Cardiac fibroblast (primary cell): ENCODE measurements at places on chromosomes 7 and 10.
A peak's percentile ranks its signal among the peaks of the same experiment; 100 is the strongest.

DNA sequence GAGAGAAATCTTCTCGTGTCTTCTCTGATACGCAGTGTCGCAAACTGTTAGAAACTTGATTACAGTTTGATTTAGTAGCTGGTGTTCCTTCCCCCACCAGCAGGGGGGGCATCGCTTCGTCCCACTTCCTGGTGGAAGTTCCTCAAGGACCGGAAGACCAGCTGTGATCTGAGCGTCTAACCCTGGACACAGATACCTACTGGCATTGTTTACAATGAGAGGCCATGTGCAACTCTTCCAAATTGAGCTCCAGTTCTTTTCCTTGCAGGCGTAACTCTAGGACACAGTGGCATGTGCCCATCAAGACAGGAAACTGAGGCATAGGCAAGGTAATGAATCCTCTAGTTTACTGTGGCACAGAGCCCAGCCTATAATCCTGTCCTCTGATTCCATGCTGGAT is 219.0 kb downstream of the CCDC3 start:
- DNase-seq: peak; percentile 37

GRCh38 chr10:121481180-121481579 is 117.1 kb downstream of the FGFR2 start:
- peak; percentile 10 for DNase-seq

- no peak for DNase-seq
These were observed 194.0 kb downstream of the AHR start for GRCh38 chr7:17492437-17492836.

- DNase-seq: no peak
These were observed 284.9 kb upstream of the PLXDC2 start for GRCh38 chr10:19531324-19531723.

- DNase-seq: no peak
These were observed 85.2 kb upstream of the NPVF start for GRCh38 chr7:25313526-25313925.

GRCh38 chr10:77593771-77594470 is 43.7 kb downstream of the KCNMA1 start:
- DNase-seq: no peak

DNA sequence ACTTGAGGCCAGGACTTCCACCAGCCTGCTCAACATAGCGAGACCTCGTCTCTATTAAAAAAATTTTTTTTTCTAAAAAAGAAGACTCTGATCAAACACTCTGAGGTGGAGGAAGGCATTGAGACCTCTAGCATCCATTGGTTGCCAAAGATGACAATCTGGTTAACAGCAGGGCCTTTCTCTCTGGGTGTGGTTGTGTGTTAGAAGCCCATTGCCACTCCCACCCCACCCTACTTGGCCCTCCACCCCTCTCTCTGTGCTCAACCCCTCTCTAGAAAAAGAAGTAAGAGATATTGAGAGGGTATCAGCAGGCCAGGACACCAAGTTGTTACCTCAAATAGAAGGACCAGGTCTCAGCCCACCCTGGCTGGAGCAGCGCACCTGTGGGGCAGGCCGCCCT is 57.4 kb upstream of the MXI1 start:
- no peak for DNase-seq

DNA sequence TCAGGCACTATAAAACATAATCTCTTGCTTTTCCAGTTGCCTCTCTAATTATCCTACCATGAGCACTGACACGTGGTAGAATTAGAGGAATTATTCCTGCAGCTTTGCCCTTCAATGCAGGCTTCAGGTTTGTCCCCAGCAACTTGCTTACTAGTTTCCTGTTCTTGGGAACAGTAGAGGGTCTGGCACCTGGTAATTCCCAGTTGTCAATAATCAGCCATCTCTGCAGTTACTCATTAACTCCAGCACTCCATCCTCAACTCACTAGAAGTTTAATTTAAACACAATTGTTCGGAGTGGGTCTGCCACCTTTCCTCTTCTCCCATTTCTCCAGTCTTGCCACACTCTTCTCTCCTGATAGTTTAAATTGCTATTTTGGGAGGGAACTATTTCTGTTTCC is 324.3 kb upstream of the KIAA1217 start:
- no peak for DNase-seq

- no peak for DNase-seq
These were observed 12.3 kb upstream of the CTBP2 start for GRCh38 chr10:125172694-125173093.

DNA sequence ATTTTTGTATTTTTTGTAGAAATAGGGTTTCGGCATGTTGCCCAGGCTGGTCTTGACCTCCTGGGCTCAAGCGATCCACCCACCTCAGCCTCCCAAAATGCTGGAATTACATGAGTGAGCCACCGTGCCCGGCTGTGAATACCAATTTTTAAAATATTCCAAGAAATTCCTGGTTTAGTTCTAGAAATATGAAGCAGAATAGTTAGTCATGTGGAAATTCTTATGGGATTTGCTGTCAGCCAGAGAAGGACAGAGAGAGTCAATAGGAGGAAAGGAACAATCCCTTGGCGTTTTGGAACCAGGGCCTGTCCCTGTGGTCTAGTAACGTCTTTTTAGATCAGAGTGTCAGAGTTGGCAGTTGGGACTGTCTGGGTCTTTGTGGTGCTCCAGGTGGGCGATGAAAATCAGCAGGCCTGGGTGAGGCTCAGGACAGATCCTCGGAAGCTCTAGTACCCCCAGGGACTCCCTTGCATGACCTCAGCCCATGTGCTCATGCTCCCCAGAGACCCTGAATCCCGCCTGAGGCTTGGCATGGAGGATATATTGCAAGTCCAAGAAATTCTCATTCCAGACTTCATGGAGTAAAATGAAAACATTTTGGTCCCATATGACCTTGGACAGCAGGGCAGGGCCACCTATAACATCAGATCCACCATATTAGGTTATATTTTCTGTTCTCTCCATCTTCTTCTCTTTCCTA is 7.8 kb downstream of the NODAL start:
- DNase-seq: peak; percentile 49

DNA sequence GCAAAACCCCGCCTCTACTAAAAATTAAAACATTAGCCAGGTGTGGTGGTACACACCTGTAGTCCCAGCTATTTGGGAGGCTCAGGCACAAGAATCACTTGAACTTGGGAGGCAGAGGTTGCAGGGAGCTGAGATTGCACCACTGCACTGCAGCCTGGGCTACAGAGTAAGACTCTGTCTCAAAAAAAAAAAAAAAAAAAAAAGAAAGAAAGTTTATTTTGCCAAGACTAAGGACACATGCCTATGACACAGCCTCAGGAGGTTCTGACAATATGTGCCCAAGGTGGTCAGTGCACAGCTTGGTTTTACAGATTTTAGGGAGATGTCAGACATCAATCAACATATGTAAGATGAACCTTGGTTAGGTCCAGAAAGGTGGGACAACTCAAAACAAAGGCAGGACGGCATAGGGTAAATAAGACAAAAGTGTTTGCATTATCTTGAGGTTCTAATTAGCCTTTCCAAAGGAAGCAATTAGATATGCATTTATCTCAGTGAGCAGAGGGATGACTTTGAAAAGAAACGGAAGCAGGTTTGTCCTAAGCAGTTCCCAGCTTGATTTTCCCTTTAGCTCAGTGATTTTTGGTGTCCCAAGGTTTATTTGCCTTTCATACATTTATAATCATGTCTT is 20.7 kb upstream of the OTUD1 start:
- DNase-seq: no peak

DNA sequence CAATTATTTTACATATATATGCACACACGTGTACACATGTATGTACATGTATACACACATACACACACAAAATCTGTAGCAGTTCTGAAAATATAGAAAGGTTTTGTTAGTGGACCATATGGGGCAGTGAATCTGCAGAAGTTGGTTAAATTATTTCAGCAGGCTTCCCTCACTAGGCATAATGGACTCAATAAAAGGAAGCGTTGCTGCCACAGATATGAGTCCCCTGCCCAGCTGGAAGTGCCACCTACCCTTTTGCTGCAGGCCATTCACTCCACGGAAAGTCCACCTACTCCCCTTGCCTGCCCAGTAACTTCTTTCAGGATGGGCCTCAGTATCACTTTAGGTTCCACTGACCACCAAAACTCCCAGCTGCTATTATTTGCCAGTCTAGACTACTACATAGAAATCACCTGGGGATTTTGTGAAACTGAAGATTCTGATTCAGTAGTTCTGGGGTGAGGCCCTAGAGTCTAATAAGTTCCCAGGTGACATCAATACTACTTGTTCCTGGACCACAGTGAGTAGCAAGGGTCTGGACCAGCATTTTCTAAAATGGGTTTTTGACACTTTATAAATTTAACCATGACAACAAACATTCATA is 29.3 kb upstream of the CROT start:
- no peak for DNase-seq

GRCh38 chr7:128190051-128190647 is 50.9 kb upstream of the LEP start:
- no peak for DNase-seq

- DNase-seq: no peak
These were observed 17.6 kb downstream of the ANXA11 start for GRCh38 chr10:80187465-80188409.

GRCh38 chr10:75431180-75432111 is at the start of gene LRMDA:
Gene LRMDA, plus strand, starts transcription at chr10:75431624.
- peak; percentile 22 for DNase-seq

GRCh38 chr7:130444234-130444633 is 3.4 kb upstream of the CEP41 start:
- peak; percentile 84 for DNase-seq

DNA sequence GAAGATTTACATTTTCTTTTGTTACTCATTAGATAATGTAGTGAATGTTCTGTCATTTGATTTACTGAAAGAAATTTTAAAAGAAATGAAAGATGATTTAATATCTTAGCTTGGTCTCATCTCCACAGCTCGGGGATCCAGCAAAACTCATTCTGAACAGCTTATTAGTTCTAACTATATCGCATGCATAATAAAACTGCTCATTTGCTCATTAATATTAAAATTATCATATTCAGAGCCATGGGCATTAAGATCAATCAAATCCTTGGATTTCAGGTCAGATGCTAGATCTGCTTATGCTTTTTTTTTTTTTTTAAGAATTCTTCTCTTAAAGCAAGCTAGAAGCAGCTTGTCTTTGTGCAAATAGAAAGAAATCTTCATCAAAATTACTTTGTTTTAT is 246.1 kb downstream of the FOXP2 start:
- no peak for DNase-seq
